RWPE1 (cell line): ENCODE measurements at places on chromosomes 1 and 21.

- DNase-seq, result no peak
These were observed 85.8 kb downstream of the ADARB1 start for GRCh38 chr21:45160198-45160597.

DNA sequence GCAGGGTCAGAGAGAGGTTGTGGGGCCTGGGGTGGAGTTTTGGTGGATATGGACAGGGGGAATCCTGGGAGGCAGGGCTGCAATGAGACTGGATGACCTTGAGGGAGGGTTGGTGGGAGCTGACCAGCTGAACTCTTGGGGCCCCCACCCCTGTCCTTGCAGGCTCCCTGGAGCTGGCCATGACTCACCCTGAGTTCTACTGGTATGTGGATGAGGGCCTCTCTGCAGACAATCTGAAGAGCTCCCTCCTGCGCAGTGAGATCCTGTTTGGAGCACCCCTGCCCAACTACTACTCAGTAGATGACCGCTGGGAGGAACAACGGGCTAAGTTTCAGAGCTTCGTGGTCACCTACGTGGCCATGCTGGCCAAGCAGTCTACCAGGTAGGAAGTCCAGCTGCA, 23.6 kb downstream of the DISP3 start:
- DNase-seq, result no peak

DNA sequence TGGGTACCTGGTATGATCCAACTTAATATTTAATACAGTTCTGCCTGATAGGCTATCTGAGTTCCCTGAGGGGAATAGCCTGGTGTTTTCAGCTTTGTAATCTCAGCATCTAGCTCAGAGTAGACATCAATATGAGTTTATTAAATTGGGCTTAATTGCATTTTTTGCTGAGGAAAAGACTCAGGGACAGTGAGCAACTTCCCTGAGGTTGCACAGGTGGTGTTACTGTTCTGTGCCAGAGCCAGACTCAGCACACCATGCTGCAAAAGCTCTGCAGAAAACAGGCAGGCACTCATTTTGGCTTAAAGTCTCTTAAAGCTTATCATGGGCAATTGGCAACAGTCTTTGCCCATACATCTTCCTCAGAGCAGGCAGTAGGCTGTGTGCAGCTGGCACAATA, 90.5 kb upstream of the JUN start:
- no peak for DNase-seq

DNA sequence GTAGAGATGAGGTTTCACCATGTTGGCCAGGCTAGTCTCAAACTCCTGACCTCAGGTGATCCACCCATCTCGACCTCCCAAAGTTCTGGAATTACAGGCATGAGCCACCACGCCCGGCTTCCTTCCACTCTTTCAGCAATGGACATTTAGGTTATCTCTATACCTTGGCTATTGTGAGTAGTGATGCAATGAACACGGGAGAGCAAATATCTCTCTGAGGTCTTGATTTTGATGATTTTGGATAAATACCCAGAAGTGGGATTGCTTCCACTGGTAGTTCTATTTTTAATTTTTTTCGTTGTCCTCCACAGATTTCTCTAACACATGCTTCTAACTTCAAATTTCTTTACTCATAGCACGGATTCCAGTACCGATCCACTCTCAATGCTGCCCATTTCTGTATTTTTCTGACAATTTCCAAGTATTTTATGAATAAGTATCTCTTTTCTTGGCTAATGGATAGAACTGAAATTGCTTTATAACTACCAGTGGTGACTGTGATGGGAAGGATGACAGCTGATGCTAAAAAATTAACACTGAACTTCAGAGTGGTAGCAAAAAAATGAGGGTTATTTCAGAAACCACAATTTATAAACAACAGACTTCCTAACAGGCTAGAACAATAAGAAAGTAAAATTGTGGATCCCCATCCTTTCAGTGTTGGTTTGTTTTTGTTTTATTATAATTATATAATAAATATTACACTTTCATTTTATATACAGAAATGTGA, 327.5 kb upstream of the RUNX1 start:
- DNase-seq, result no peak

DNA sequence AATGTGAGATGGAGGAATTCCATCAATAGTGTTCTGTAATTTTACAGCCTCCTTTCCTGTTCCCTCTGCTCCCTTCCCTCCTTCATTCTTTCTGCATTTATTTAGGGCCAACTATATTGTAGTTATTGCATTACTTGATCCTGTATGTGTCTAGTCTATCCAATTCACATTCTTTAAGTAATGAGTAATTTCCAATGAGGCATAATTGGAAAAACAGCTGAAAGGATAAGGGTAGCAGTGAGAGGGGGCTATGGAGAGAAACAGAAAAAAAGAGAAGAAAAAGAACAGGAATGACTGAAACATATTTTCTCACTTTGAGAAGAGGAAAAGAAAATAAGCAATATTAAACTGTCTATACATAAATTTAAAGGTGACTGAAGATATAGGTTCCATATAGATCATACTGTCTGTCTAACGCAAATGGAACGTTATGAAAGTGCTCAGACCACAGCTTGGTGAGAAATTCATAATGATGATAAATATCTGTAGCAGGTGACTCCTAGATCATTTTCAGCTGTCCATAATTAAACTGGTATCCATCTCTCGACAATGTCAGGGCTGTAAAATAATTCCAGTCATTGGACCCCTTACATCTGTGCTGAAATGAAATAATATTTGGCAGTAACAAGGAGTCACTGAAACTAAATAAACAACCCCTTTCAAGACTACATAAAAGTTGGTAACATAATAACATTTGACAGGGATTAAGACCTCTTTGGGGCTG, 61.8 kb downstream of the SPAG17 start:
- DNase-seq, result no peak

- no peak for DNase-seq
These were observed 5.3 kb upstream of the GPR61 start for GRCh38 chr1:109534307-109534858.

DNA sequence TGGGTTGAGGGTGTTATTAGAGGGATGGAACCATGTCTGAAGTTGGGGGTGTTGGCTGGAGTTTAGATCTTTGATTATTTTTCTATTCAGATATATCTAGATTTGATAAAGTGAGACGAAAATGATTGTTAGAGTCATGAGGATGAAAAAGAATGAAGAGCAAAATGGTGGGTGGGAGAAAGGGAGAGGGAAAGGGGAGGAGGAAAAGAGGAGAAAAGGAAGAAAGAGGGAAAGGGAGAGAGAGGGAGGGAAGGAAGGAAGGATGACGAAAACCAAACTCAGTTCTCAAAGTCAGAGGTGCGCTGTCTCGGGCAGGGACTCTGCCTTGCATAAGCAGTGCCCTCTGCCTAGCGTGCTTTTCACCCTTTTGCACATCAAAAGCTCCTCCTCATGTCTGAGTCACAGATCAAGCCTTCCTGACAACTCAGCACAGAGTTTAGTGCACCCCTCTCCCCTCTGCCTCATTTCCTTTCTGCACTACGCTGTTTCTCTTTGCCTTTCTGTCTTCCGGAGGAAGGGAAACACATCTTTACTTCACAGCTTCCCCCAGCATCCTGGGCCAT, 225.8 kb upstream of the PROX1 start:
- no peak for DNase-seq

DNA sequence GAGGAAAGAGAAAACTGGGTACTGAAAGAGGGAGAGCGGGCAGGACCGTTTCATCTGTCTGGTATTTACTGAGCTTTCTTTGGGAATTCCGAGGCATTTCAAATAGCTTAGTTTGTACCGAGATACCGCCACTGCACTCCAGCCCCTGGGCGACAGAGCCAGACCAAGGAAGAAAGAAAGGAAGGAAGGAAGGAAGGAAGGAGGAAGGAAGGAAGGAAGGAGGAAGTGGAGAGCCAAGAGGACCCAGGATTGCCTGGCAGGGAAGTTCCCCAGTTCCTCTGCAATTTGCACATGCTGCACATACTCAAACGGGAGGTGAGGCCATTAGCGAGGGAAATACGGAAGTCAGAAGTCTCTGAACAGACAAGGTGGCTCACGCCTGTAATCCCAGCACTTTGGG, 961 bp upstream of the FUCA1 start:
- DNase-seq, result no peak

DNA sequence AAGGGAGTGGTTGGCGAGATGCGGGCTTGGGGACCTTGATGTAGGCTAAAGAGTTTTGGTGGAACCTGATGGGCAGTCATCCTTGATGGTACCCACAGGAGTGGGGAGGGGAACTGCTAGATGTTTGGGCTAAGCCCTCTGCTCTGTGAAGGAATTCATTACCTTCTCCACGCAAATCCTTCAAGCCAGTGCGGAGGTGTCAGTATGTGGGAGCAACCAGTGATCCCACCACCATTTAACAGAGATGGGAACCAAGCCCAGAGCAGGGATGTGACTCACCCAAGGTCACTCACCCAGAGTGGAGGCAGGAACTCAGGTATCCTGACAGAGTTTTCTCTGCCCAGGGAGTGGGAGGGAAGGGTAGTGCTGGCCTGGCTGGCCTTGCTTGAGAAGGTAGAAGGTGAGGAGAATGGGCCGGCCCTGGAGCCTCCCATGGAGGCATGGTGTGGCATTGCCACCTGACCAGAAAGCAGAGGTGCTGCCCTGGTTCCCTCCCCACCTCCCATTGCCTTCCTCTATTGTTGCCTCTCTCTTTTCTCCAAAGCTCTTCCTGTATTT, 51.2 kb upstream of the STUM start:
- no peak for DNase-seq

DNA sequence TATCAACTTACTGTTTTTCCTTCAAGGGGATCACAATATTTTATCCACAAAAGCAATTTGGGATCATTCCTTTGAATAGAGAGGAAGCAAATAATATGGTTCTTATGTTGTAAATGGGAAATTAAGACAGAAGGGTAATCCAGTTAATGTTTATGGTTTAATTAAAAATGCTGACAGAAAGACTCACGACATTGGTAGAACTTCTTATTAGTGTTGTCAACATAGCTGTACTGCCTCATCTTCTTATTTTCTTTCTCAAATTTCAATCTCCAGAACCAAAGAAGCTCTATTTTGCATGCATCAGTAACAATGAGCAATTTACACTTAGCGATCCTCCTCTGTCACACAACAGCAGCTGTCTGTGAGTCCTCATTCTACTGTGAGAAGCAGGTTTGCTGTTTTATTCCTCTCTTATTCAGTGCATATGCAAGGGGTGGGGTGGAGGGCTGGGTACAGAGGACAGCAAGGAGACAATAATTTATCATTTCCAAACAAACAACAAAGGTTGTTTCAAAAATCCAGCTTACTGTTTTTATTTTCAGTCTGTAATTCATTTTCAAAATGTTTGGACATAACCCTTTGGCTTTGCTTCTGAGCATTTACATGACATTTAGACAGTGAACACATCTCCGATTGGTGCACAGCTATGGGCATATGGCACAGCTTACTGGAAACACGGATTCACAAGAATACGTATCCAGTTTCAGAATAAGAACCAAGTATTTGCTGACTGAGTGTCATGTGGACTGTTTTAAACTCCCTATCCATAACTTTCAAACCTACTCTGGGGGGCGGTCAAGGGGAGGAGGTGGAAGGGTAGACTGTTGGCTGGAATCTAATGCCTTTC, 335.9 kb downstream of the RGS7 start:
- no peak for DNase-seq

DNA sequence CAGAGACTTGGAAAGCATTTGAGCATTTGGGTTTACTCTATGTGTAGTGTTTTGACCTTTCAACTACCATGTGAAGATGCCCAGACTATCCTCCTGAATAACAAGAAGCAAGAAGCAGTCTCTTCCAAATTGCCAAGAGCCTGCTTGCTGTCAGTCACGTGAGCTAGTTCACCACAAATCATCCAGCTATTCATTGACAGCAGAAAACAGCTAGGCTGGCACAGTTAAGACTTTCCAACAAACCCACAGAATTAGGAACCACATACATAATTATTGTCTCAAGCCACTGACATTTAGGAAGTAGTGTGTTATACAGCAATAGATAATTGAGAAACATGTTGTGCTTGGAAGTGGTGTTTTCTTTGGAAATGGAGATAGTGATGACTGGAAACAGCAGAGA, 1652.0 kb downstream of the NCAM2 start:
- no peak for DNase-seq

DNA sequence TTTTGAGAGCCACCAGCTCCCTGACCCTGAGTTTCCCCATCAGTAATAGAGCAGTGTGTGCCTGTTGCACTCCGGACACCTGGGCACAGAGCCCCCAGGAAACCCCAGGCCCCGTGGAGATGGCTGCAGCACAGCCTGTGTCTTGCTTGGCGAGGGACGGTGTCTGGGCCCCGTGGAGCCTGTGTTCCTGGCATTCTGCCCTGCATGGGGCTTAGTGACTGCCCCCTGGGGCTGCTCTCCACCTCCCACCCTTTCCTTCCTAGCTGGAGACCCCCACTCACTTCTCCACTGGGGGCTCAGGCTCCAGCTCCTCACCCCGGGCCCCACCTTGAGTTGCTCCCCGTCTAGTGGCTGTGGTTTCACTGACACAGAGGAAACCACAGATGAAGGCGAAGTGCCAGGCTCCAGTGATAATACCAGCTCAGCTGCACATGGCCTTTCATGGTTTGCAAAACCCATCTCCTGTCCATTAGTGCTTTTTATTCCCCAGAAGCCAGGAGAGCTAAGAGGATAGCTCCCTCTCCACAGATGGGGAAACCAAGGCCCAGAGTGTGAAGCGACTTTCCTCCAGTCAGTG, 39.4 kb downstream of the DMRTB1 start:
- no peak for DNase-seq

DNA sequence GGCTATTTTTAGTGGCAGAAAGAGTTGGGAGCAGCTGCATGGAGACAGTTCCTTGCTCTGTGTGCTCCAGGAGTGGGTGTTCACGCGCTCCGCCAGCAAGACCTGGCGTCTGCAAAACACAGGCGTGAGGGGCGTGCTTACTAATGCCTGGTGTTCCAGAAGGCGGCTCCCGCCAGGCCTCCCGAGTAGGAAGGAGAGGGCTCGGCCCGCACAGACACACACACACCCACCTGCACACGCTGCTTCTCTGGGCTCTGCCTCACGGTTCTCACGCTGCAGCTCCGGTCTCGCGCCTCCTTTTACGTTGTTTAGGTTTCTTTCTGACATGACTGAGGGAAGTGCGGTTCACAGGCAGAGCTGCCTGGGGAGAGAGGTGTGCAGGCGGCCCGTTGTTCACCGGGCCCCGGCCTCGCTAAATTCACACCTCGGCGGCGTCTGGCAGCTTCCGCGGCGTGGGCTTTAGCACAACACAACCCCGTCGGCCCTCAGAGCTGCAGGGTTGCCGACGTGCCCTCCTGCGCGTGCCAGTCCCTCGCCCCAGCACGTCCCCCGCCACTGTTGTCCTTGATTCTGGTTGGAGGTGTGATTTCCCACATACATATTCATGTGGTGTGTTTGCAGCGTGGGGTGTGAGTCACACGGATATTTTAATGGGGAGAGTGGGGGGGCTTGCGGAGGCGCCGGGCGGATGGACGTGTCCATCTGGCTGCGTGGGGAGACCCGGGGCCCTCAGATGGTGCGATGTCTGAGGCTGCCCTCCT, 77.0 kb downstream of the SKI start:
- DNase-seq, result no peak

GRCh38 chr1:41109310-41110197, 88.0 kb upstream of the SLFNL1 start:
- DNase-seq, result peak; percentile 62

- no peak for DNase-seq
These were observed 29.5 kb downstream of the AZIN2 start for GRCh38 chr1:33110477-33110876.

GRCh38 chr1:213457186-213457585, 406.1 kb downstream of the RPS6KC1 start:
- DNase-seq, result no peak

GRCh38 chr1:18411820-18412641, 68.7 kb upstream of the KLHDC7A start:
- DNase-seq, result no peak

GRCh38 chr1:55367273-55367672, 152.1 kb upstream of the USP24 start:
- no peak for DNase-seq

GRCh38 chr1:240426051-240426450, 185.9 kb downstream of the GREM2 start:
- DNase-seq, result no peak

- peak; percentile 35 for DNase-seq
These were observed 107.2 kb downstream of the PRDM2 start for GRCh38 chr1:13807209-13807608.
